ENCODE measurements at places on chromosomes 1 and 21. TPM values are rescaled to one million over a fixed set of nuclear protein-coding genes. Genes with fewer than 3 reads are reported as not detected.

PRDM16 gene
- 12.5 TPM for polyA plus RNA-seq

IL20 gene
- not detected for polyA plus RNA-seq

DNA sequence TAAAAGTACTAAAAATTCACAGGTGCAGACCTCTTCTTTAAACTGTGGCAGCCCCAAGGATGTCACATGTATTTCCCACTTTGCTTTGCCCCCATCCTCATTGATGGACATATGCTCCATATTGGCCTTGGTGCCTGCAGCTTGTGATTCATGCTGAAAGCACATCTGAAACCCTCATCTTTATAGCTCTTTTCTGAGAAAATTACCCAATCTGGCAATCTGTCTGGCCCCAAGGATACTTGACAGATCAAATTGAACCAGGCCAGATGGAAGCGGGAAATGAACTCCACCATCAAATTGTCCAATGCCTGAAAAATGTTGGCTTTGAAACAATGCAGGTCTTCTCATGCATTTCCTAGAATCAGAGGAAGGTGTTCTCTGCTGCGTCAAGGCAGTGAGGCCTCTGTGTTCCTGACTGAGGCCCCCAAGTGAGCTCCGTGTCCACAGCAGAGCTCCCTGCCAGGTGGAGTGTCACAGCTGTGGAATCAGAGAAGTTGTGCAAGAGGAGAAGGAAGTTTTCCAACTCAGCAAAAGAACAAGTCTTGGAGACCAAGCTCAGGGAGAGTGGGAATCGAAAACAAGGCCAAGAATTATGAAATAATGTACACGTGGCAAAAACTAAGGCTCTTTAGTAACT, 323.7 kb downstream of the PLPP3 start:
- no peak for DNase-seq

SEMA4A gene
- 23.4 TPM for polyA plus RNA-seq

GRCh38 chr1:175478217-175478616, 265.2 kb downstream of the TNR start:
- DNase-seq: no peak

CRB1 gene
- polyA plus RNA-seq: 3.0 TPM

IFI44 gene
- 19.7 TPM for polyA plus RNA-seq

TCHH gene
- polyA plus RNA-seq: 0.05 TPM

MASP2 gene
- polyA plus RNA-seq: 2.7 TPM

DNA sequence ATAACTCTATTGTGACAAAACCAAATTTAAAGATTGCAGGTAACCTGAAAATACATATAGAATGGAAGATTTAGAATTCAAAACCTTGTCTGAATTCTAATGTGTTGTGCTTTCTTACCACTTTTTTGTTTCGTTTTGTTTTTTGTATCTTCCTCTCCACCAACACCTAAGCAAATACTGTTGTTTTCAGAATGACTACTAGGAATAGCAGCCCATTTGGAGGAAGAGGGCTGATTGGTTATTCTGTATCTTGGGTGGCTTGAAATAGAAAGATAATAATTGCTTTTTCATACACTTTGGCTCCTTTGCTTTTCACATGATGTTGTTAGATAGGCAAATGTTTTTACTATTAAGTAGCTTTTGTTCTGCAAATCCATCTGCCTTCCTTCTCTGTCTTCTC, 61.0 kb upstream of the LRRC7 start:
- DNase-seq: no peak

ERICH3 gene
- polyA plus RNA-seq: 0.87 TPM

GRCh38 chr1:245180496-245181157, 25.8 kb downstream of the KIF26B start:
- DNase-seq: no peak

GRCh38 chr1:44114098-44114497, 4.5 kb upstream of the KLF17 start:
- DNase-seq: no peak

DNA sequence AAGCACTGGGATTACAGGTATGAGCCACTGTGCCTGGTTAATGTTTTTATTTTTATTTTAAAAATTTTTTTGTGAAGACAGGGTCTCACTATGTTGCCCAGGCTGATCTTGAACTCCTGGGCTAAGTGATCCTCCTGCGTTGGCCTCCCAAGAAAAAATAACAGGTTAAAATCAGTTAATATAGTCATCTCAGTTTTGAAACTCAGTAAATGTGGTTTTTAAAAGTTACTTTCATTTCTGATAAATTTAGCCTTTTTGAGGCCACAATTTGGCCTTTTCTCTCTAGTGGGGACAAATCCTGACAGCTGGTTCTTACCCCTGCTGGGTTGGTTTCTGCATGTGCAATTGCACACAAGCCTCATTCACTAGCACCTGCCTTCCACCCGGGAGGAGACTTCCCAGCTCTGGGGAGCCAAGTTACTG, 13.3 kb downstream of the PMF1 start:
- DNase-seq: no peak

- DNase-seq: no peak
Observed at GRCh38 chr1:24470592-24470991, 32.0 kb upstream of the RCAN3 start.

DNA sequence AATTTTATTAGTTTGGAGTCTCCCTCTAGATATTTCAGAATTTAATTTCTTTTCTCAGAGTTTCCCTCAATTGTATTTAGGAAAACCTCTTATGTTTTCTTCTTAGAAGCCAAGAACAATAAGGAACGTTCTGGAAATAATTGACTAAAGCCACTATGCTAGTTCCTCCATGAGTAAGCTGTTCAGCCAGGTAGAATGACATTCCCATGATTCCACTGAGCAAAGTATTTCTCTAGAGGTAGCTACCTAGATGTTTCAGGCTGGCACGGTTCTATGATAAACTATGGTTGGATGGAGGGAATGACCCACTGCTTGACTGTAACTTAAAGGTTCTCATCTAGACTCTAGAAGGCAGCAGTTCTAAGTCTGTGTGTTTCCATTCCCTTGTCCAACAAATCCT, 62.4 kb downstream of the CLDN17 start:
- no peak for DNase-seq

OR2L5 gene
- not detected for polyA plus RNA-seq

LCE1D gene
- not detected for polyA plus RNA-seq

FCRL1 gene
- polyA plus RNA-seq: 0.11 TPM

AXDND1 gene
- polyA plus RNA-seq: 44.3 TPM

VANGL2 gene
- polyA plus RNA-seq: 31.9 TPM

GRCh38 chr1:155389826-155390225, 69.1 kb downstream of the RUSC1 start:
- DNase-seq: no peak

DNA sequence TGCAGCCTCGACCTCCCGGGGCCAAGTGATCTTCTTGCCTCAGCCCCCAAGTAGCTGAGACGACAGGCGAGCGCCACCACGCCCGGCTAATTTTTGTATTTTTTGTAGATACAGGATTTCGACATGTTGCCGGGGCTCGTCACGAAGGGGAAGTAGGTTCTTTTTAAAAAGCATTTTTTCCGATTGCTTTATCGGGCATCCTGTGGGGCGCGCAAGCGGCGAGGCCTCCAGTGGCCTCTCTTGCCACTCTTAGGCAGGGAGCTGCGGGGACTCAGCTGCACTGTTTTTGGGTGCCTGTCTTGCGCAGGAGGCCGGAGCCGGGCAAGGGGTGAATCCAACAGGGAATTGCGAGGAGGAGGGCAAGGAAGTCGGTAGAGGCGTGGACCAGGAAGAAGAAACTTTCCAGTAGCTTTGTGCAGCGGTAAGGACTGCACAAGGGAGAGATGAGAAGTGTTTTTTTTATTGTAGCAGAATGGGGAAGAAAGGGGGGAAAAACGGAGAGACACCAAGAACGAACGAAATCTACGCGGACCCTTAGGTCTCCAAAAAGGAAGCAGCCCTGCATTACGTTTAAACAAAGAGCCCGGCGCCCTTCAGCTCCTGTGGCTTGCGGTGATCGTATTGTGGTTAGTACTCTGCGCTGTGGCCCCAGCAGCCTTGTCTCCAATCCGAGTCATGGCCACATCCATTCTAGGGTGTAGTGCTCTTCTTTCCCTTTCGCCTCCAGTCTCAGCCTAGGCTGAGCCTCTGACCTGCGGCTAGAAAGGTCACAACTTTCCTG, 164.8 kb downstream of the PPIAL4G start:
- no peak for DNase-seq

GRCh38 chr1:200226268-200226968, 183.4 kb downstream of the ZNF281 start:
- no peak for DNase-seq

MLLT11 gene
- polyA plus RNA-seq: 24.9 TPM

DNA sequence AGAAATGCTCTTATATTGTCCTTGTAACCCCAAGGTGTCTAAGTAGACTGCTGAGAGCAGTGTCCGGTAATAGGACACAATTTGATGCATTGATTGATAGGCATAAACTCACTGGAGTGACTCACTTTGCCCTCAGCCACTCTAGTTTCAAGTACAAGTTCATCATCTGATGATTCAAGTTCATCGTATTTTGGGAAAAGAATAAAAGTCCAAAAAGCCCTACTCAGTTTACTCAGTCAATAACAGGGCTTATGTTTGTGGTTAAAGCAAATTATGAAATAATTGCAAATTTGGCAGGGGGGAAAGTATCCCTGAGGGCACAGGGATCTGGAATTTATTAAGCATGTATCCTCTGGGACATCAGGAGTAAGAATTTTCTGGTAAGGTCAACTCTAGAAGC, 7.6 kb upstream of the ATF3 start:
- no peak for DNase-seq

RRP1B gene
- 28.0 TPM for polyA plus RNA-seq

DNA sequence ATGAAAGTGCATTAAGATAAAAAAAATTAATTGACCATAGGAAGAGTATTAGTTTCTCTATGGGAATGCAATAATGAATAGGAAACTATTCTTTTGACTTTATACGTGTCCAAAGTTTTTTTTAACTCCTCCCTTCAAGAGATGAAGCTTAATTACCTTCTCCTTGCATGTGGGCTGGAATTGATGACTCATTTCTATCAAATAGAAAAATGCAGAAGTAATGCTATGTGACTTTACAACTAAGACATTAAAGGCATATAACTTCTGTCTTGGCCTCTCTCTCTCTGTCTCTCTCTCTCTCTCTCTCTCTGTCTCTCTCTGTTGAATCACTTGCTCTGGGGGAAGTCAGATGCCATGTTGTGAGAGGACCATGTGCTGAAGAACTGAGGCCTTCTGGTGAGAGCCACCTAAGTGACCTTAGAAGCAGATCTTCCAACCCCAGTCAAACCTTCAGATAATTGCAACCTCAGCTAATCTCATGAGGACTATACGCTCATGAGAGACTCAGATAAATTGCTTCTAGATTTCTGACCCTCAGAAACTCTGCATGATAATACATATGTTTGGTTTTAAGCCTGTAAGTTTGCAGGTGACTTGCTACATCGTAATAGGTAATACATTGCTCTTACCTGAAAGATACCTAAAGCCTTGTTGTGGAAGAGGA, 414.2 kb downstream of the KCNT2 start:
- no peak for DNase-seq

- DNase-seq: no peak
Observed at GRCh38 chr1:248373761-248374160, 1.8 kb upstream of the OR2T6 start.
